Activated CD4-positive, CD25-positive, alpha-beta regulatory T cell treated with anti-CD3 and anti-CD28 coated beads, Interleukin-2, amount 50 U/mL, for 16 hours (primary cell): ENCODE measurements at places on chromosomes 16 and 17.

GRCh38 chr17:1707107-1707506 lies 3.1 kb downstream of the TLCD2 start:
- no peak for DNase-seq

DNA sequence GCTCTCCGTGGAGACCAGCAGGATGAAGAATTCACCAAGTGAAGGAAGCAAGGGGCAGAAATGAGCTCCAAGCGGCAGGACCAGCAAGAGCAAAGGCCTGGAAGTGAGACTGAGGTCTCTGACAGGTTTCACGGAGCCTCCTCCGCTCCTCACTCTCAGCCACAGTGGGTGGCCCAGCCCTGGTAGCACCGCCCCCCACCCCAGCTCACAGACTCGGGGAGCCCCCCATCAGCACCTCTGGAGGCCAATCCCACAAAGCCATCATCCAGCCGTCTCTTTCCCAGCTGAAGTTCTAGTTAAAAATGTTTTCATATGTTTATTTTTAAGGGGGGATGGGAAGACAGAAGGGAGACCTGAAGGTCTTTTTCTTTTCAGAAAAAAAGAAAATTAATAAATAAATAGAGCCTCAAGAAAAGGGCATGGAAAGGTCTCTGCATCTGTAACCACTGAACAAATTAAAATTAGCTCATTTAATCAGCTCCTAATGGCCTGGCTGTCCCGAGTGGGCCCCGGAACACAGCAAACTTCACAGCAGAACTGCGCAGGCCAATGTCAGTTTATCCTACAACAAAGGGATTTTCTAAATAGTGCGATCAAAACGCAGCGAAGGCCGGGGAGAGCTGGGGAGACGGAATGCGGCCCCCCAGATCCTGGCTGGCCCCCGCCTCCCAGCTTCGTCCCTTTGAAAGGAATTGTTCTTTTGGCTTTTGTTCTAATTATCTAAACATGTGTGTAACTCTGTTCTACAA lies 190.3 kb downstream of the ZNF423 start:
- no peak for DNase-seq

GRCh38 chr17:44287651-44288050 lies 19.7 kb upstream of the SLC4A1 start:
- DNase-seq: no peak

DNA sequence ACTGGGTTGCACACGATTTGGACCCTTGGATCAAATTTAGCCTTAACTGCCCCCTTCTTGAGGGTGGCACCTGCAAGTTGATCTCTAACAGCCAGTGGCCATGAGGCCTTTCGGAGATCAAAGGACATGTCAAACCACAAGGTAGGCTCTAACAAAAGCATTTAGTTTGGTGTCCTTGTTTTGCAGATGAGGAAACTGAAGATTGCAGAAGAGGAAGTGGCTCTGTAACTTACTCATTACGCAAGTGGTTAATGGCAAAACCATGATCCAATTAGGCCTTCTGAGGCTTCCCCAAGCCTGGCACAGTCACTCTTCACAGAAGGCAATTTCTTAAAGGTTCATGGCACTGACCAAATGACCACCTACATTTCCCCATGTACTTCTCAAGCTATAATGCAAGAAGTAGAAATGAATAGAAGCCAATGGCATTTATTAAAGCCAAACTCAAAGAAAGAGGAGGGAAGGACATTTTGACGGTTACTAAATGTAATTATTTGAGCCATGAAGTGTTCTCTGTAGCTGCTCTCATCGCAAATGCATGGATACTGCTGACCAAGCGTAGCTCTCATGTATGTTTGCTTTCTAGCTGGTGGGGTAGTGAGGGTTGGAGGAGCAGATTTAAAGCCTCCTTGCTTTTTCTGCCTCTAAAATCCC lies 32.8 kb upstream of the ABCC12 start:
- no peak for DNase-seq

DNA sequence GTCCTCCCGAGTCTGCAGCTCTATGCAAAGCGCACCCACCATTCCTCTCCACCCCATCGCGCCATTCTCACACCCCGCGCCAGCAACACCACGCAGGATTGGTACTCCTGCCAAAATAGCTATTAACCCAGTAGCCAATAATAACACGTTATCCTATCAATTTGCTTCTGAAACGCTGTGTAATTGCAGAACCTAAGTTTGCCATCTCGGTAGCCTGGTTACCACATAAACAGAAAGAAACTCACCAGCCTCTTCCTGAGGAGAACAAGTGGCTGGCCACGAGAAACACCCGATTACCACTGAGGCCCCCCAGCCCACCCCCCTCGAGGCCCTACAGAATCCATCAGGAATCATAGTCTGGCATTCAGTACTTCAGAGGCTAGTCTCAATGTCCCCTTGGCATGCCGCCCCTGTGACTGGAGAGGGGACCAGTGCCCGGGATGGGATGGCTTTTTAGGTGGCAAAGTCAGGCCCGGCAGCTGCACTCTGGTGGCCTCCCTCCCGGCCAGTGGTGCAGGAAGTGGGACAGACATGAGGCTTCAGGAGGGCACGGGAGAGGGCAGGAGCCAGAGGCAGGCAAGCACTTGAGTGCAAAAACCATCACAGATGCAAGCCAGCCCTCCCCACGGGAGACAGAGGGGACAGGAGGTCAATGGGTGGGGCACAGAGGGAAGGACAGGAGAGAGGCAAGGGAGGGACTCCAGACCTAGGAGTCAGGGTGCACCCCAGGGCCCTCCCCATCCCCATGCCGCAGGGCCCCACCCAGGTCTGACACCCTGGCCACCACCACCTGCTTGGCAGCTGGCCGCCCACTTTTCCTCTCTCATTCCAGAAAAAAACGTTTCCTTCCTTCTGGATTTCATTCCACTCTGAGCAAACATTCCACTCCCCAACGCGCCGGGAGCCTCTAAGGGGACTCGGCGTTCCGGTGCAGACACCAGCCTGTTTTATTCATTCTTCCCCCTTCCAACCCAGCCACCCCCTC lies 192.5 kb downstream of the ZNF423 start:
- no peak for DNase-seq

GRCh38 chr17:30450125-30451027 lies 26.8 kb upstream of the GOSR1 start:
- no peak for DNase-seq

DNA sequence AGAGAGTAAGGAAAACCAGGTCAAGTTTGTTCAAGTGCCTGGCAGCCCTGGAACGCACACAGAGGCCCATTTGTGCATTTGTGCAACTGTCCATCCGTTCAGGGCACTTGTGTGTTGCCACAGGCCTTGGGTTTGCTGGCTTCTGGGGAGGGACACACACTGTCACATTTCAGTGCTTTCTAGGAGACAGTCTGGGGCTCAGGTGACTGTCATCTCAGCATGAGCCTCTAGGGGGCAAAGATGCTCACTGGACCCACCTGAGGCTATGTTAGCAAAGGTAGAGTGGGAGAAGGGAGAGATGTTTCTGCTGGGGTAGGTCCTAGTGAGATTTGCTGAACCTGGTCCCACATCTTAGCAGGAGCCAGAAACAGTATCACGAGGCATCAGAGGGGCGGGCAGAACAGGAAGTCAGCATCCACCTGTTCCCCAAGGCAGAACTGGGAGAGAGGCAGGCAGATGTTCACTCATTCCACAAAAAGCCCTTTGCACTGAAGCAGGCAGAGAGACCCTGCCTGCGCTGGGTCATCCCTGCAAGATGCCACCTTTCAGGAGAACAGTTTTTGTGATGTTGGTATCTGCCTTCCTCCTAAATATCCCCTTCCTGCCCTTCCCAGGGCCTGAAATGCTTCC lies 48.5 kb downstream of the RAI1 start:
- peak; percentile 36 for DNase-seq

GRCh38 chr17:75546181-75546580 lies 20.7 kb downstream of the LLGL2 start:
- DNase-seq: no peak

GRCh38 chr17:16091773-16092172 lies 92.1 kb downstream of the TTC19 start:
- no peak for DNase-seq

DNA sequence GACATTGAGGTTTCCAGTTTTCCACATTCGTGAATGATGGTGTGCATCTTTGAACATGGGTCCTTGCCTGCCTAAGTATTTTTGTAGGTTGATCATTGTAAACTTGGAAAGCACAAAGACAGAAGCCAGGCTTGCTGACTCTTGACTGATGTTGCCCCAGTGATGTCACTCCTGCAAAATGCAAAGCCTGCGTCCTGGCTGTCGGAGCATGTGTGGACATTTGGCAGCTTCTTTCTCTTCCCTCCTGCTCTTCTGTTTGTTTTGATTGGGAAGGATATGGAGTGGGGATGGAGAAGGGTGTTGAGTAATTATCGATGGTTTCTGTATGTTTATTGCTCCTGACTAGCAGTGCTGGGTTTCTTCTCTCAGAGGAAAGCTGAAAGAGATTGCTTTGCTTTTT lies 3.2 kb downstream of the NDE1 start:
- no peak for DNase-seq

DNA sequence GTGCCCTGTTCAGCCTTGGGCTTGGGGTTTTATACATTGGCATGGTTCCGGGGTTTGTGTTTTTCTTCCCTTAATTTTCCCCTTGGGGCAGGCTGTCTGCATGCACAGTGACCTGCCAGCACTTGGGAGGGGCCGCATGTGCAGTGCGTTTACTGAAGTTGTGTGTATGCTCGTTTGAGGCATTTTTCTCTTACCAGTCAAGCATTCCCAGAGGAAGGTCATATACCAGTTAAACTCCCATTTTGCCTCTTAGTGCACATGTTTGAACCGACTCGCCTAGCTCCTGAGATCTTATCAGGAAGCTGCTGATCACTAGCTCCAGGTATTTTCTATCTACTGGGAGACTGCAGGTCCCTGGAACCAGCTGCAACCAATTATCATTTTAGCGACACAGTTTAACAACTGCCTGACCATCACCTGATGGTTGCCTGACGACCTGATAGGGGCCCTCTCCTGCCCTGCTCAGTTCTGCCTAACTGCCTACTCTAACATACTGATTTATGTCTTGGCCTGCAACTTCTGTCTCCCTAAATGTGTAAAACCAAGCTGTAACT lies 51.4 kb downstream of the MFSD11 start:
- no peak for DNase-seq

- DNase-seq: no peak
Measured at GRCh38 chr17:6578491-6578890, 22.1 kb upstream of the PITPNM3 start.

DNA sequence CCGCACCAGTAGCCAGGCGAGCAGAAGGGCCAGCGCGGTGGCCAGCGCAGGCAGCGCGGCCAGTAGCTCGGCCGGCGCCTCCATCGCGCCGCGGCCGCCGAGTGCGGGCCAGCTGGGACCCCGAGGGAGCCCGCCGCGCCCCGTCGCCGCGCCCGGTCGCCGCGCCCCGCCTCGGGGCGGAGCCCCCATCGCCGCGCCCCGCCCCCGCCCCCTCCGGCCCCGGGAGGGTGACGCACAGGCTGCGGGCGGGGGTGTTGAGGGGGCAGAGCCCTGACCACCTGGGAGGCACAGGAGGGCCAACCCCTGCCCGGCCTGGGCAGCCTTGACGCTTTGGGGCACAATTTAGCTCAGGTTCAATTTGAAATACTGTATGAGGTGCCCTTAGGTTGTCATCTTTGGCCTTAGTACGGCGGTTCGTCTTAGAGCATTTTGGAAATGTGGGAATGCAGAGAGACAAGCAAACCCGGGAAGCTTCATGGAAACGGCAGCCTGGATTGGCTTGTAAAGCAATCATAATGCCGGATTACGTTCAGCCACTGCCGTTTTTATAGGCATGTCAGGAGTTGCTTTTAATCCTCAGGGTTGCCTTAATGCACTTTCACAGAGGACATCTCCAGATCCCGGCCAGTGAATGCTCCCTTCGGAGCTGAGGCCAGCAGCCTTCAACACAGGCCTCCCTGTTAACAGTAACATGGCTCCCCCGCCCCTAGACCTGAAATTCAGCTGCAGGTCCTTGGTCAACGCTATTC lies at the start of gene MXRA7:
MXRA7 (minus strand) TSS at position 103 of the 749 bp plus-strand sequence; CDS start at position 84, 19 bp downstream.
- DNase-seq: no peak

GRCh38 chr16:22897184-22897583 lies 83.2 kb downstream of the HS3ST2 start:
- no peak for DNase-seq
